ENCODE measurements at places on chromosomes 7 and 10.

GRCh38 chr7:23093546-23093945 is 12.0 kb upstream of the KLHL7 start:
- DNase-seq = peak; percentile 90

GRCh38 chr7:1432411-1433082 is 26.7 kb downstream of the MICALL2 start:
- peak; percentile 57 for DNase-seq

DNA sequence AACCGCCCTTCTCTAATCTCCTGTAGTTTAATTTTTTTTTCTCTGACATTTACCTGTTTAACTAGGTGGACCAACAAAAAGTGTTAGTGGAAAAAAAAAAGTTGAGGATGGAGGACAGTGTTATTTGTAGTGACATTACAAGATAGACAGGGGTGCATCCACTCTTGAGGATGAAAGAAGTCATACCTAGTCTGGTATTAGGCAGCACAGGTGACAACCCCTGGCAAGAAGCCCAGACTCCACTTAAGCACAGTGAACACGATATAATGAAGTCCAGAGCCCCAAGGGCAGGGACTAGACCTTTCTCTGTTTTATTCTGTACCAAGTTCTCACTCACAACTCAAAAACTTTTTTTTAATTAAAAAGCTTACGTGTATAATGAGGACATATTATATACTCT is 268.4 kb downstream of the GPR37 start:
- DNase-seq = no peak

DNA sequence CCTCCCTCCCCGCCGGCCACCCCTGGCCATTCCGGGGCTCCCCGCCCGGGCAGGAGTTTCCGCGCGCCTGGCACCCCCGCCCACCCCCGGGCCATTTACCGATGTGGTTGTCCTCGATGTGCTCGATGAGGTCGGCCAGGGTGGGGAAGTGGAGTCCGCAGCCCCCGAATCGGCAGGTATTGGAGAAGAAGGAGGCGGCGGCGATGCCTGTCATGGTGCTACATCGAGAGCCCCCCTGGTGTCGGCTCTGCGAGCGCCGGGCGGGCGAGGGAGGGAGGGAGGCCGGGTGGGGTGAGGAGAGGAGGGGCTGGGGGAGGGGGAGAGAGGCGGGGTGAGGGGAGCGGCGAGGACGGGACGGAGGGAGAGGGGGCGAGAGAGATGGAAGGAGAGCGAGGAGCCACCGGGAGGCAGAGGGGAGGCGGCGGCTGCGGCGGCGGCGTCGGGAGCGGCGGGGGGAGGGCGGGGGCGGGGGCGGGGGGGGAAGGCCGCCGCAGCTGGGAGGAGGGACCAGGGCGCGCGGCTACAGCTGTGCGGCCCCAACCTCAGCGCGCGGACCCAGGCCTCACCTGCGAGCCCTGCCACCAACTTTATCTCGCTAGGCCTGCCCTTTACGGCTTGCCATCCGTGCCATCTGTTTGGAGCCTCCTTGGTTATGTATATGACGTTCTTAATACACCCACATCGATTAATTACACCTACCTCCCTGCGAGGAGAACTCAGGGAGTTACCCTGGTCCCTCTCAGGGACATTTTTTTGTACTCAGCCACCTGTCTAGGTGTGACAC is at the start of gene JAZF1:
JAZF1 (minus strand) TSS at position 432 of the 784 bp plus-strand sequence.
- peak; percentile 64 for DNase-seq

DNA sequence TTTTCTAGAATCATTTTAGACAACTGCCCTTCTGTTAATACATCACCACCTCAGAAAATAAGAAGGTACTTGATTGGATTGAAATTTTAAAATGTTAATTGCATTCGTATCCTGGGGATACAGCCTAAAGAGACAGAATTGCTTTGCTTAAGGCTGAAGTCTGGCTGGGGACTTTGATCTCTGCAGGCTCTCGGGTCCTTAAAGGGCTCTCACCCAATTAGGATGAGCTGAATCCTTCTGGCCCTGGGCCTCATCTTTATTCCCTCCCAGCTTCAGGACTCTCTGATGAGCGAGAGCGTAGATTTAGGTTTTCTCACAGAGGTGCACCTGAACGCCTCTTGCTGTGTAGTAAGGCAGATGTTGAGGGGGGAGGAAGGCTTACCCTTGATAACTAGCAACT is 475.3 kb upstream of the C7orf33 start:
- no peak for DNase-seq
